ENCODE measurements at places on chromosomes 5 and 9. TPM values are rescaled to one million over a fixed set of nuclear protein-coding genes. Genes with fewer than 3 reads are reported as not detected.
A peak's percentile ranks its signal among the peaks of the same experiment; 100 is the strongest.

PHAX gene
- total RNA-seq = 44.7 TPM

DNA sequence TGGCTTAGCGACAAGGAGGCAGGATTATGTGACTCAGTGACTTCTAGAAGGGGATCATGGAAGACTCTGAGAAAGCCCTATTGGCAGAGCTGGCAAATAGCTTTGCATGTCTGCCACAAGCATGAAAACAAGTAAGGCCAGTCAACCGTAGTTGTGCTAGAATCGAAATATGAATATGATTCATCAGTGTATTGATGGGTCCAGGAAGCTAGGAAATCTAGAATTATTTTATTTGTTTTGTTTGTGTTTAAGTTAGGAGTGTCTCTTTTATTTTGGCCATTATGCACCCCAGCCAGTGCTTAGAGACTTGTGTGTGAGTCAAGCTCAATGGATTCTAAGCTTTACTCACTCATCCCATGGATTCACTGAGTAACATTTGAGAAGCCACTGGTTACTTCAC is 3.8 kb upstream of the ITGA2 start:
- no peak overlapping the region for H3K4me3 ChIP-seq
- H3K4me1 ChIP-seq = peaks cover 8% of the 10 kb centered on the region

GRCh38 chr5:179124853-179125788 is 64.9 kb downstream of the ZNF354C start:
- no peaks in the 10 kb centered on the region for H3K4me1 ChIP-seq
- no peaks in the 10 kb centered on the region for H3K27me3 ChIP-seq
- no peak for DNase-seq
- H3K27ac ChIP-seq = no peak overlapping the region
- no peak overlapping the region for H3K4me3 ChIP-seq

LCN1 gene
- not detected for total RNA-seq

DNA sequence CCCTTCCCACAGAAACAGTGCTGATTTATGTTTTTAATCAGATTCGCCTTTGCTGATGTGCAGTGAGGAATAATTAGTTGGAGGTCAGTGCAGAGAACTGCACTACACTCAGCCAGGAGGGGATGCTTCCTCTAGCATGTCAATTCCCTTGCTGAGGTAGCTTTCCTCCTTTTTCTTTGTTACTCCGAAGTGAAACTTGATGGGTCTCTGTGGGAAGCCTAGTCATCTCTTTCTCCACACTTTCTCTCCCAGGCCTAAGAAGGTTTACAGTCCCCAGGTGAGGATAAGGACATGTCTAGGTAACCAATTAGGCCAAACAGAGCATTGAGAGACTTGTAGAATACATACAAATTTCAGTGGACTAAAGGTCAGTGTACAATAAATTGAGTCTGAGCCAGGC is 461.8 kb downstream of the KIF4B start:
- no peaks in the 10 kb centered on the region for H3K27me3 ChIP-seq
- no peak overlapping the region for H3K4me3 ChIP-seq

SPINK6 gene
- total RNA-seq = not detected

DNA sequence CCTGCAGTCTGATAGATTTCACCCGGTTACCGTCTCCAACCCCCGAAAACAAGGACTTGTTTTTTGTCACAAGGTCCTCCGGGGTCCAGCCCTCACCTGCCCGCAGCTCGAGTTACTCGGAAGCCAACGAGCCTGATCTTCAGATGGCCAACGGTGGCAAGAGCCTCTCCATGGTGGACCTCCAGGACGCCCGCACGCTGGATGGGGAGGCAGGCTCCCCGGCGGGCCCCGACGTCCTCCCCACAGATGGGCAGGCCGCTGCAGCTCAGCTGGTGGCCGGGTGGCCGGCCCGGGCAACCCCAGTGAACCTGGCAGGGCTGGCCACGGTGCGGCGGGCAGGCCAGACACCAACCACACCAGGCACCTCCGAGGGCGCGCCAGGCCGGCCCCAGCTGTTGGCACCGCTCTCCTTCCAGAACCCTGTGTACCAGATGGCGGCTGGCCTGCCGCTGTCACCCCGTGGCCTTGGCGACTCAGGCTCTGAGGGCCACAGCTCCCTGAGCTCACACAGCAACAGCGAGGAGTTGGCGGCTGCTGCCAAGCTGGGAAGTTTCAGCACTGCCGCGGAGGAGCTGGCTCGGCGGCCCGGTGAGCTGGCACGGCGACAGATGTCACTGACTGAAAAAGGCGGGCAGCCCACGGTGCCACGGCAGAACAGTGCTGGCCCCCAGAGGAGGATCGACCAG is 121.3 kb downstream of the DAB2IP start:
- H3K27me3 ChIP-seq = no peaks in the 10 kb centered on the region
- no peak overlapping the region for H3K27ac ChIP-seq
- no peak overlapping the region for H3K4me3 ChIP-seq
- no peak for DNase-seq

UNC5A gene
- total RNA-seq = not detected

- no peaks in the 10 kb centered on the region for H3K27me3 ChIP-seq
- DNase-seq = no peak
- peaks cover 70% of the 10 kb centered on the region for H3K4me1 ChIP-seq
- no peaks in the 10 kb centered on the region for H3K36me3 ChIP-seq
Observed at GRCh38 chr9:128902351-128903078, 18.3 kb upstream of the PHYHD1 start.

PCSK1 gene
- total RNA-seq = 1.7 TPM

DNA sequence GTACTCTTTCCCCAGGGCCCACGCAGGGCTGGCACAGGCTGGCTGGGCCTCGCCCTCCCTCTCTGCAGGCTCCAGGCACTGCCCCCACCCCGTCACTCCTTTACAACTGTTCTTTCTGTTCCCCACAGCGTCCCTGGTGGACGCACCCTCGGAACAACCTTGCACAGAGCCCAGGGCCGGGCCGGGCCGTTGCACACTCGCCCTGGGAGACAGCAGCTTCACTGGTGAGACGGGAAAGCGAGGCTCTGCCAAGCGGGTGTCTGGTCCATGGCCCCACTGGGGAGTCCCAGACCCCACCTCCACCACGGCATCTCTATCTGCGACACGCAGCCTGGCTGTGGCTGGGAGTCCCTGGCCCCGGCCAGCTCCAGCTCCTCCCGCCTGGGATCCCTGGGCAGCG is 18.4 kb upstream of the QSOX2 start:
- DNase-seq = no peak
- H3K4me1 ChIP-seq = peaks cover 7% of the 10 kb centered on the region
- H3K27ac ChIP-seq = no peak overlapping the region
- H3K36me3 ChIP-seq = no peaks in the 10 kb centered on the region
- H3K4me3 ChIP-seq = no peak overlapping the region
- no peaks in the 10 kb centered on the region for H3K27me3 ChIP-seq

DNA sequence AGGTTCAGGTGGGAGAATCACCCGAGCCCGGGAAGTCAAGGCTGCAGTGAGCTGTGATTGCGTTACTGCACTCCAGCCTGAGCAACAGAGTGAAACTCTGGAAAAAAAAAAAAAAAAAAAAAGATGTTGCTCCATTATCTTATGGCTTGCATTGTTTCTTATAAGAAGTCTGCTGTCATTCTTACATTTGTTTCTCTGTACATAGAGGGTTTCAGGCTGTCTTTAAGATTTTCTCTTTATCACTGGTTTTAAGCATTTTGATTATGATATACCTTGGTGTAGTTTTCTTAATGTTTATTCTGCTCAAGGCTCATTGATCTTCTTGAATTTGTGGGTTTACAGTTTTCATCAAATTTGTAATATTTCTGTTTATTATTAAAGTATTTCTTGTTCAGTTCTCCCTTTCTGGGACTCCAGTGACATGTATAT is 35.2 kb downstream of the MVB12B start:
- DNase-seq = no peak
- no peaks in the 10 kb centered on the region for H3K27me3 ChIP-seq
- no peaks in the 10 kb centered on the region for H3K36me3 ChIP-seq
- no peak overlapping the region for H3K27ac ChIP-seq

- H3K4me3 ChIP-seq = no peak overlapping the region
- H3K27me3 ChIP-seq = no peaks in the 10 kb centered on the region
- H3K4me1 ChIP-seq = peaks cover 12% of the 10 kb centered on the region
- DNase-seq = no peak
- H3K36me3 ChIP-seq = no peaks in the 10 kb centered on the region
- H3K27ac ChIP-seq = no peak overlapping the region
Observed at GRCh38 chr5:10695759-10696543, 65.1 kb downstream of the DAP start.

DNA sequence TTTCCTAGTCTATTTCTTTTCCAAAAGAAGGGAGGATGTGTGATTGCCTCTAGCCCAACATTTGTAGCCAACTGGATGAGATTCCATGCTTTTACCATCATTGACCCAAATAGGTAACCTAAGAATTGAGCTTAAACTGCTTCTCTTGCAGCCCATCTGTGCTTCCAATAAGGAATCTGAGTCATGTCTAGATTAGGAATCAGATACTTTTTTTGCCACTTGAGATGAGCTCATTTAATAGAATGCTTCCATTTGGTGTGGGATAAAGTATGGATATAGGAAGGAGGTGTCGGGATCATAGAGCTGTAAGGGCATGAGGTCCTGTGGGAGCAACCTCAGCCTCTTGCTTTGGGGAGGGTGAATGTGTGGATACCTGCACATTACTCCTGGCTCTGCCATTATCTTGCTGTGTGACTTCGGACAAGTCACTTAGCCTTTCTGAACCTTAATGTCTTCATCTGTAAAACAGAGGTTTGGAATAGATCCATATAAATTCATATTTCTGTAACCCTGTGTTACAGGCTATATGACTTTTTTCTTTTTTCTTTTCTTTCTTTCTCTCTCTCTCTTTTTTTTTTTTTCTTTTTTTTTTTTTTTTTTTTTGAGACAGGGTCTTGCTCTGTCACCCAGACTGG is 56.2 kb downstream of the MAP1B start:
- no peak overlapping the region for H3K27ac ChIP-seq
- DNase-seq = no peak
- no peak overlapping the region for H3K4me3 ChIP-seq
- H3K36me3 ChIP-seq = no peaks in the 10 kb centered on the region

DNA sequence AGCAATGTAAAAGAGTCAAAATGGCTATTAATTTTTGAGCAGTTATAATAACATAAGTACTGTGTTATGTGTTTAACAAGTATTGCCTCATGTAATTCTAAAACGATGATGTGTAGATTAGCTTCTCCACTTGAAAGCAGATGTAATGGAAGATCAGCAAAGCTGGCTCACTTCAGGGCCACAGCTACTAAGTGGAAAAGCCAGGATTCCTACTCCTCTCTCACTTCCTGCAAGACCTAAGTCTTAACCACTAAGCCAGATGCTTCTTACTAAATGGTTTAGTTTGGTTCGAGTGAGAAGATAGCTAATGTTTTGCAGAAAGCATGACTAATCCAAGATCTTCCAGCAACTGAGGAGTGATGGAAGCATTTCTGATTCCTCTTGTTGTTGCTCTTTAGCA is 15.7 kb upstream of the TNC start:
- H3K36me3 ChIP-seq = no peaks in the 10 kb centered on the region
- no peak overlapping the region for H3K27ac ChIP-seq
- no peak overlapping the region for H3K4me3 ChIP-seq
- no peak for DNase-seq
- H3K27me3 ChIP-seq = no peaks in the 10 kb centered on the region
- peaks cover 25% of the 10 kb centered on the region for H3K4me1 ChIP-seq

DNA sequence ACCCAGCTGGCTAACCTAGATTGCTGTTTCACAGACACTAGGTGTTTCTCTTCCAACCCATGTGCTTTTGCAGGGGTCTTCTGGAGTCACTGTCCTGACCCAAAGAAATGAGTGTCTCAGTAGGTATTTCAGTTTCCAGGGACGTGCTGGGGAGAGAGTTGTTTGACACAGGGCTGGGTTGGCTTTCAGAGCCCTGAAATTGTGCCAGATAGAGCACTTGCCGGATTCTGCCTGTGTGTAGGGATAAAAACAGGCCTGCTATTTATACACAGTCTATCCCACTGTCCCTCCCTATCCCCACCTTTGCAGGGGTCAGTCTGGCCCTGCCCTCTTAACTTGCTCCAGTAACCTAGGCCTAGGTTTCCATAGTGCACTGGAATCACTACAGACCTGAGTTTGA is 957 bp upstream of the HBEGF start:
- H3K27me3 ChIP-seq = no peaks in the 10 kb centered on the region
- H3K36me3 ChIP-seq = no peaks in the 10 kb centered on the region
- peak overlapping the region; percentile 68 for H3K27ac ChIP-seq
- DNase-seq = no peak
- H3K4me3 ChIP-seq = no peak overlapping the region
- H3K4me1 ChIP-seq = peaks cover 37% of the 10 kb centered on the region

UBLCP1 gene
- total RNA-seq = 15.0 TPM

SPAAR gene
- total RNA-seq = 0.49 TPM

BHMT2 gene
- total RNA-seq = 4.2 TPM

DNA sequence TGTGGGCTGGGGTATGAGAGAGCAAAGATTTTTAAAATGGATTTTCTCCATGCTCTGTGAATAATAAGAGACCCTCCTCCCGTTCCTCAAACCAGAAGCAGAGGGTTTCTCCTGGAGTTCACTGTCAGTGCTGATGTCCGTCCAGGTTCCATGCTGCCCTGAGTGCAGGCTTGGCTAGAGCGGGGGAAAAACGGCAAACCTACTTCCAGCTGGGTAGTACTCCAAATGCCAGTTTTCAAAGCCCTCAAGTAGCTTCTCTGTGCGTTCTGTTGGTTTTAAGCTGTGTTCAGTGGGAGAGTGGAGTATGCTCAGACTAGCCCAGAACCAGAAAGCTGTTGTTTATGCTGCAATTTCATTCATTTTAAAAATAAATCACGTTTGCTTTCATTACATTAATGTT is 40.3 kb downstream of the RASGEF1C start:
- H3K4me3 ChIP-seq = no peak overlapping the region
- no peaks in the 10 kb centered on the region for H3K36me3 ChIP-seq
- no peak for DNase-seq
- H3K27me3 ChIP-seq = no peaks in the 10 kb centered on the region

DNA sequence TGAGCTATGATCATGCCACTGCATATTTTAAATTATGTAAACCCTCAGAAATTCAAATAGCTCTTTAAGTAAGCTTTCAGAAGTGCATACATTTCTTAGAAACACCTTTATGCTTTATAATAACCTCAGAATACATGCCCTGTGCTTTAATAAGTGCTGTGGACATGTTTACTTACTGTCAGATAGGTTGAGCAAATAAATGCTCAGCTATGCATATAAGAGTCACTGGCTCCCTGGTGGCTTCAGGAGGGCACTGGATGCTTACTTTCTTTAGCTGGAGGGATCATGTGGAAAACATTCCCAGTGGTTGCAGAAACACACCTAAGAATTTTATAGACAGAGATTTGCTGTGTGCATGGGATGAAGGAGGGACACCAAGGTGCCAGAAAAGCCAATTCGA is 74.4 kb downstream of the PDE6A start:
- H3K36me3 ChIP-seq = no peaks in the 10 kb centered on the region
- H3K27me3 ChIP-seq = no peaks in the 10 kb centered on the region
- H3K27ac ChIP-seq = no peak overlapping the region
- H3K4me1 ChIP-seq = peaks cover 5% of the 10 kb centered on the region
- no peak for DNase-seq
- no peak overlapping the region for H3K4me3 ChIP-seq

- DNase-seq = no peak
- no peak overlapping the region for H3K4me3 ChIP-seq
- H3K4me1 ChIP-seq = no peaks in the 10 kb centered on the region
- H3K27ac ChIP-seq = no peak overlapping the region
Observed at GRCh38 chr9:120376101-120376500, 203.9 kb downstream of the CDK5RAP2 start.
